RPMI7951 (cell line): ENCODE measurements at places on chromosomes 7 and 10.

DNA sequence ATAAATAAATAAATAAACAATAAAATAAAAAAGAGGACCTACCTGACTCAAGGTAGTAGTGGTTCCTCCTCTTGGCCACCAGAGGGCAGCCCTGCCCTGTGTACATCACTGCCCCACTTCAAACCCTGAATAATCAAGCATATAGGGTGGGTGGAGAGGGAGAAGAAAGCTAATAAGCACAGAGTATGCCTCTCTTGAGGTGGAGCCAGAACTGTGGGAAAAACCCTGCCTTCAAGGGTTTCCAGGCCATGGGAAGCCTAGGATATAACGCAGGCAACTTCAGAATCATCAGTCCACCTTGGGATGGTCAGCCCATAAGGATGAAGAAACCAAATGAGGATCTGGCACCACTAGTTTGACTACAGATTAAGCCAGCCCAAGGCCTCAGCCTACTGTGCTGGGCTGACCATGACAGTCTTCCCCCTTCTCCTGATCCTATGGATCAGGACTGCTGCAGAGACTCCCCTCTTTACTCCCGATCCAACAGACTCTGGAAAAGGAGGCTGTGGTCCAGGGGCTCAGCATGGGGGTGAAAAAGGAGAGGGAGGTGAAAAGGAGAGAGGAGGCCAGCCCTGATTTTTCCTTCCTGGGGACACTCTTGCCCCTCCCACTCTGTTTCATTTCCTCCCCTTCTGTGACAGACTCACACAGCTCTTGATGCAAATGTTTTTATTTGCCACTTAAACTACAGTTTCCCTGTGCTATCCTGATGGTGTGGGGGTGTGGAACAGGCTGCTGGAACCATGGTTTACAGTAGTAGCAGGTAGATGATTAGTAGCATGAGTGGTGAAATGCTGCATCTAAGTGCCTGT lies 10.1 kb downstream of the AVPI1 start:
- DNase-seq: peak; percentile 40

- no peak for DNase-seq
Measured at GRCh38 chr10:14587540-14588083, 187.1 kb downstream of the FAM107B start.

- peak; percentile 19 for DNase-seq
Measured at GRCh38 chr7:128833946-128834325, 3.7 kb downstream of the FLNC start.

DNA sequence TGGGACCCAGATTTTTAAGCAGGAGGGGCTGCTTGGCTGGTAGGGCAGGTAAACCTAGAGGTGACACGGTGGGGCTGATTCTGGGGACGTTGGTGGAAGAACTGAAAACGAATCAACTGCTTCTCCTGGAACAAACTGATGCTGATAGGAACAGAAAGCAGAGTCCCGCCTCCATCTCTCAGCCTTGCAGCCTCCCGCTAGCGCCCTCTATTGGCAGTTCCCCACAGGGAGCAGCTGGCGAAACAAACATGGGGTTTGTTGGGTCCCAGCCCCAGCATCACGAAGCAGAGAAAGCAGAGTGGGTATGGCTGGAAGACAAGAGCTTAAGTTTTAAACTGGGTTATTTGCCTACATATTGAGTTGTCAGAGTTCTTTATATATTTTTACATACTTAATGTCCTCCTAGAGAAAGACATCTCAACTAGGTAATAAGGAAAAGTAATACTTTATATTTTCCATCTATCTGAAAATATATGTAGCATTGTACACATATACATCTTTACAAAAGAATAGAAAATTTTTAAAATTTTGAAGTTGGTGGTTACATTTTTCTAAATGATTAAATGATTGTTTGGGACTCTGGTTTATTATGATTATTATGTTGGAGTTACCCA lies 42.3 kb upstream of the FOXI2 start:
- DNase-seq: peak; percentile 45

DNA sequence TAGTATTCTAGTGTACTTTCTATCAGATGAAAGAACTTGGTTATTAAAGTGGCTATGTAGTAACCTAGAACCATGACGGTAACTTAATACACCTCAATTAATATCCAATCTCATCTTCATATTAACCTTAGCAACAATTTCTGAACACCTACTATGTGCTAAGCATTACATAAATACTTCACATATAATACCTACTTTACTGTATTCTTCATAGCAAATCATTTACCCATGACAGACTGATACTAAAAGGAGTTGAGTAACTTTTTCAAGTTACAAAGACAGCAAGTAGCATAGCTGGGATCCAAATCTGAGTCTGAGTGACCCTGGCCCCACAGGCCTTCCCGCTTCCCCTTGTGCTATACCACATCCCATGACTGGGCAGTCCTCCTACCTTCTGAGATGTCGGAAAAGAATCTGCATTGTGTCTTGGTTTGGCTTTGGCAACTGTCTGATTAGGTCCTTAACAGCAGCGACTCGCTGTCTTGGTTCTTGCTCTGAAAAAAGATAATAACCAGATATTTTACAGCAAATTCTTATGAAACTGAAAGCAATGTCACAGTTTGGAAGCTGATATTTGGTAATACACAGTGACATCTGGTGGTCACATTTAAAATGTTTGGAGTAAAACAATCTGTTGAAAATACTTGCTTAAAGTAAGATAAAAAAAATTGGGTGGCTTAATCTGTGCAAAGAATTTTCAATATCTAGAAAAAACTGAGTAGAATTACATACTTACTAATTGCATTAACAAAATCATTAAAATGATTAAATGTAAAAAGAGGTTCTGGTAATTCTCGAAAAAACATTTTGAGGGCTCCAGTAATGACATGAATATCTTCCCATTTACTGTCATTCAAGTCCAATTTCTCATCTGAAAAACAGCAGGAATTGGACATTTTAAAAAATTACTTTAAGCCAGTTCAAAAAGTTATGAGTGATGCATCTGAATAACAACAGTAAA lies 120.1 kb downstream of the ARHGAP12 start:
- DNase-seq: peak; percentile 88
